Activated naive CD4-positive, alpha-beta T cell treated with anti-CD3 and anti-CD28 coated beads, Interleukin-2, amount 50 U/mL, for 16 hours (primary cell): ENCODE measurements at places on chromosomes 12 and 14.

DNA sequence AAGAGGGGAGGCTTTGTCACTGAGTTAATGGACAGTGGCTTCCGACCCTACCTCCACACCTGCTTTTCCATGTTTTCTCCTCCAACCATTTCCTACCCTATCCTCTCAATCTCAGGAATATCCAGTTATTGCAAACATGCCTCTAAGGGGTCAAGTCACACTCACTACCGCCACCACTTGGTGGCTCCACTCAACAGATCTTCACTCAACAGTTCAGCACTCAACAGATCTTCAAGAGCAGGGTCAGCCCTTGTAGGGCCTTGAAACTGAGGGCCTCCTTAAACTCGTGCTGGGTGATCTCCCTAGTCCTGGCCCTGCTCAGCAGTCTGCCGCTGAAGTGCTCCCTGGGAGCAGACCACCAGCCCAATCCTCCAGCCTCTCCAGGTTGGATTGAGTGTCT lies 14.2 kb downstream of the ZNF641 start:
- no peak for DNase-seq

DNA sequence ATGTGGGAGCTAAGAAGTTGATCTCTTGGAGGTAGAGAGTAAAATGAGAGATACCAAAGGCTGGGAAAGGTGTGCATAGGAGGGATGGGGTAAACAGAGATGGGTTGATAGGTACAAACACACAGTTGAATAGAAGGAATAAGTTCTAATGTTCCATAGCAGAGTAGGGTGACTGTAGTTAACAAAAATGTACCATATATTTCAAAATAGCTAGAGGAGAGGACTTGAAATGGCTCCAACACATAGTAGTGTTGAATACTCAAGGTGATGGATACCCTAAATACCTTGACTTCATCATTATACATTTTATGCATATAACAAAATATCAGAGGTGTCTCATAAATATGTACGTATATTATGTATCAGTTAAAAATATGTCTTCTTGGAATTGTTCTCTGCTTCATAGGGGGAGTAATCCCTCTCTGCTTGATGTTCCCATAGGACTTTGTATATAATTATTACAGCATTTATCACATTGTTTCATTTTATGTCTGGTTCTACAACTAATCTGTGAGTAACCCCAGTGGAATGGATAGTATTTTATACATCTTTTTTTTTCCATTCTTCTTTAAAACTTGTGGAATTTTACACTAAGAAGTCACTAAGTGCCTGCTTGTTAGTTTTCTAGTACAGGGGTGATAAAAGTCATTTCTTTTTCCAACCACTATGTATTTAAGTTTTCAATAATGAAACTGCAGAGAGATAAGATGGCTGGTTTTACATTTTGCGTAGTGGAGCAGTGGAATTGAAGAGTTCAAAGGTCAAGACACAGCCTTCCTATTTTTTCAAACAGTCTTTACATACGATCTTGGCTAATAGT lies 1940.0 kb upstream of the SEL1L start:
- no peak for DNase-seq

DNA sequence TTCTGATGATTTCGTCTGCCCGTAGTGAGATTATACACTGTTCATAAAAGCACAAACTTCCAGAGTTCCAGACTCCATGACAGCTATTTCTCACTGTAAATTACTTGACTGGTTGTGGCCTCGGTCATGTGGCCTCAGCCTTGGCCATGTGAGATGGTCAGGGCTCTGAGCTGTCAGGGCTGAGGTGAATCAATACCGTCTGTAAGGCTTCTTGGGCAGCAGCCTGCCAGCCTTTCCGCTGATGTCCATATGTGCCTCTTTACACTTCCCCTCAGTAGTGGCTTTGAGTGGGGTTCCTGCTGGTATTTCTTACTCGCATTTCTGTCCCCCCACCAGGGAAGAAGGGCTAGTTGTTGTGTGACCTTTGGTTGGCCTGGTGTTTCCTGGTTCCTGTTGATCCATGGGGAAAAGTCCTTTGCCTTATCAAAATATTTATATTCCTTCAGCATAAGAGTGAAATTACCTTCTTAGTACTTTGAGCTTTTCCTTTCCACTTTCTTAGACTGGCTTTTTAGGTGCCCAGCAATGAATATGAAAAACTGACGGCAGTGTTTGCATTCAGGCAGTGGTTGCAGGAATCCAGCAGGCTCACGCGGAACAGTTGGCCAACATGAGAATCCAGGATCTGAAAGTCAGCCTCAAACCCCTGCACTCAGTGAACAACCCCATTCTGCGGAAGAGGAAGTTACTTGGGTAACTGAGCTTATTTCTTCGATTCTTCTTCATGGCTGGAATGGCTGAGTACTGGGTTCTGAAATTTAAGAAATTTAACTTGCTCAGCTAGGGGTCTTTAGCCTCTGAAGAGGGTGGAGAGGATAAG lies 46.1 kb downstream of the MAPKAPK5 start:
- DNase-seq: no peak

DNA sequence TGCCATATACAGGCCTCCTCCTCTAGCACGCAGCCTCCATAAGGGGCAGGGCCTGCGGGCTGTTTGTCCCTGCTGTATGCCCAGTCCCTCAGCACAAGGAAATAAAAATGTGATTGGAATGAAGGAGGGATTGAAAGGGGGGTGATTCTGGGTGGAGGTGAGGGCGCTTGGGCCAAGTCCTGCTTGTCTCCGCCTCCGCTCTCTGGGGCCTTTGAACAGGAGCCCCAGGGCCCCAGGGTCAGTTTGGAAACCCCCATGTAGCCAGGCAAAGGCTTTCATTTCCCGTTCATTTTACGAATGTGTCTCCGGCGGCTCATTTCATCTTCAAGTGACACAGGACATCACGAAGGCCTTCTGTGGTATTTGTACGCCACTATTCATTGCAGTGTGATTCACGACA lies 4.5 kb upstream of the CACNA2D4 start:
- no peak for DNase-seq

DNA sequence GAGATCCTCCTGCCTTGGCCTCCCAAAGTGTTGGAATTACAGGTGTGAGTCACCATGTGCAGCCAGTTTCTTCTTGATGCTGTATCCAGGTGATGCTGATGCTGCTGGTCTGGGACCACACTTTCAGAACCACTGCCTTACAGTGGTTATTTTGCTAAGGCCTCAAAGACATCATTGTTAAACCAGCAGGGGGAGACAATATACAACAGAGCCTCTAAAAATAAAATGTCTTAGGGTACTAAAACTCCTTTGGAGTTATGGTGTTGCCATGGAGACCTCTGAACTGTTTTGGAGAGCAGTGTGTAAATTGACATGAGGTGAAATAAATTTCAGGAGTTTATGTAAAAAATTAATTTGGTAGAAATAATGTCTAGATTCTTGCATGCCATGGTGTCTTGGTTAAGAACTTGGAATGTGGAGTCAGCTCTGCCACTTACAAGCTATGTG lies 1.1 kb upstream of the ARG2 start:
- no peak for DNase-seq
